Suprapubic skin (tissue), 4 donors: ENCODE measurements at places on chromosomes 3 and 15.

- DNase-seq = no peak
Observed at GRCh38 chr15:88258093-88258641, 1.6 kb upstream of the NTRK3 start.

- DNase-seq = no peak
Observed at GRCh38 chr3:62686503-62687294, 188.5 kb downstream of the CADPS start.

DNA sequence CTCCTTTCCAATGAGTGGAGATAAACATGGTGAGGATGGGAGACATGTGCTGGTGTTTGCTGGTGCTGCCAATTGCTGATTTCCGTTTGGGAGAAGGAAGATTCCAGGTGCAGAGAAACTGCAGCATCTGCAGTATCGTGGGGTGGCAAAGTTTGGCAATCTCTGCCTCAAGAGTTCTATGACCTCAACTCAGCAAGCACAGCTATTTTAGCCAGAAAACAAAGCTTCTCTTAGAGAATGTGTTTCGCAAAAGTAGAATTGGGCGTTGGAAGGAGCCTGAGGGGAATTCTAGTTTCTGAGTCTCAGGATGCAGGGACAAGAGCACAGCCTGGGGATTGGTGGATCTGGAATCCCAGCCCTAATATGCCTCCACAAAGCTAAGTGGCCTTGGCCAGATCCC is 18.2 kb upstream of the SHC4 start:
- DNase-seq = no peak

- no peak for DNase-seq
Observed at GRCh38 chr3:161273589-161274218, 52.6 kb downstream of the NMD3 start.

- no peak for DNase-seq
Observed at GRCh38 chr3:10122724-10123123, 7.2 kb downstream of the BRK1 start.

DNA sequence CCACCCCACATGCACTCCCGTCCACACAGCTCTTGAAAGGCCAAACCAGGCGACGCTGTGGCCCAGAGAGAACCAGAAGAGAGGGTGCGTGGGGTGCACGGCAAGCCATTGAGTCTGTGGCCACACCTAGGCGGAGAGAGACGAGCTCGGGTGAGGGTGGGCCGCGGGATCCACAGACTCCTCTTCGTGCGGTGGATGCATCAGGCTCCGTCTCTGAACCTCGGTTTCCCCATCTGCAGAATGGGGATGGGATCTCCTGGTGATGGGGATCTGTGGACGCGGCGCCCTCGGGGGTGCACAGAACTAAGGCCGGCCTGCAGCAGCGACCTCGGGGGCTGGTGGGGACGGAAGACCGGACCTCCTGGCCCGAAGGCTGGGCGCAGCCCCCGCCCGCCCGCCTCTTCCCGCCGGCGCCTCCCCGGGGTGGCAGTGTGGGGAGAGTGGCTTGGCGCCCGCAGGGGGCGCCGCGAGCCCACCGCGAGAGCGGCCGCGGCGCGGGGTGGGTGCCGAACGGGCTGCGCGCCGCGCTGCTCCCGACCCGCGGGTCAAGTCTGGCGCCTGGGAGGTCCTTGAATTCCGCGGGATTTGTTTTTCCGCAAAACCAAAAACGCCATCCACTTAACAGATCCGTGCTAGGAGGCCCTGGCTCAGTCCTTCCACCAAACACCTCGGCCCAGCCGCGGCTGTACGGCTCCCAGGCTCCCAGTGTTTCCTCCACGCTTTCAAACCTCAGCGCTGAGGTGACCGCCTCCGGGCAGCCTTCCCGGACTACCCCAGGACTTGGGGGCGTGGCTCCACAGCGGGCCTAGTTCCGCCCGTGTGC is 13.2 kb upstream of the ADPGK start:
- peak; percentile 71 for DNase-seq

DNA sequence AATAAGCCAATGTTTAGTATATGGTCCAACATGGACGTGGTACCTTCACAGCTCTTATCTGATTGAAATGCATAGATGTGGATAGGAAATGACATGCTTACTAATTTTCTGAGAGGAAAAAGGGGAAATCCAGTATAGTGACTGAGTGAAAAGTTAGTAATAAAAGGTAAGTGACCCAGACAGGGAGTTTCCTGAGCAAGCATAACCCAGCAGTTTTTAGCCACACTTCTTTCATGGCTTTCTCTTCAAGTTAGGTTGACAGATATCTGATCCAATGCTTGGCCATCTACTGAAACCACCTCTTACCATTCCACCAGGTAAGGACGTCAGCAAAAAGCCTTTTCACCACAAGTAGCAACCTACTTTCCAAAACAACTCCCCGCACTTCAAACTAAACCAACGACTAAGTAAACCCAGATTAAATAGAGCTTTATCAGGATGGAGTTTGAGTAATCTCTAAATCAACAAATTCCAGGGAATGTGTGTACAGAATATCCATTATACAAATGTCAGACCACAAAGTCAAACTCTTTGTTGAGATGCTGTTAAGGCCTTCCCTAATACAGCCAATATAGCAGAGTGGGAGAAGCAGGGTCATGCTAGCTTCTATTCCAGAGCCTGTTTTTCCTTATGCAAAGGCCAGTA is 329.7 kb downstream of the RORA start:
- no peak for DNase-seq

GRCh38 chr15:52252781-52253180 is 42.8 kb downstream of the MYO5C start:
- DNase-seq = no peak

DNA sequence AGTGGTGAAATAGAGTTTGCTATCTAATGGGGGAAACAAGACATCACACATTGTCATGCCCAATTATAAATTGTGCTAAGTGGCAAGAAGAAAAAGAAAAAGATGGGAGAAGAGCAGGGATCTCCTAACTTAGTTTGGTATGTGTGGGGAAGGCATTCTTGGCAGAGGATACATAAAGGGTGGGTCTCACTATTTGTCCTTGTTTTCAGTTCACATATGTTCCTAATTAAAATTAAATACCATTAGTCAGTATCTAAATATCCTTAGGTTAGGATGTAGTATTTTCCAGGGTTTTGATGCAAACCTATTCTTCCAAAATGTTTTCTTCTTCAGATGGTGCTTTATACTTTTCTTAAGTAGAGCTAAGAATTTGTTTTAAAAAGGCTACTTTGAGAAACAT is 173.7 kb downstream of the B3GALNT1 start:
- no peak for DNase-seq

DNA sequence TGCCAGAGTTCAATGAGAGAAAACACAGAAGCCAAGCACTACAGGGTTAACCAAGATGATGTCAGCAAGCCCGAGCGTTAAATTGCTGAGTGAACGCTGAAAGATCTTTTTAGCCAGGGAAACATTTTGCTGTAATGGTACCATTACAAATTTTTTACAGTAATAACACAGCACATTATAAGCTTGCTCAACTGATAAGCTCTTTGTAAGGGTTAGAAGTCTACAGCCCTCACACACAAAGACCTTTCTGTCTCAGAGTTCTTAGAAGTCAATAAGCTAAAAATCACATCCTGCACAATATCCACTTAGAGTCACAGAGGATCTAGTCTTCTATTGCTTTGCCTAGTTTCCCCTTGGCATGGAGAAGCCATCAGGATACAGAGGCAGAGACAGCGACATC is 29.9 kb downstream of the CHSY1 start:
- DNase-seq = no peak

GRCh38 chr3:27138005-27138404 is 231.2 kb downstream of the NEK10 start:
- no peak for DNase-seq

GRCh38 chr3:67362686-67363085 is 291.7 kb downstream of the SUCLG2 start:
- DNase-seq = no peak

- no peak for DNase-seq
Observed at GRCh38 chr15:92620991-92621390, 34.6 kb downstream of the FAM174B start.

DNA sequence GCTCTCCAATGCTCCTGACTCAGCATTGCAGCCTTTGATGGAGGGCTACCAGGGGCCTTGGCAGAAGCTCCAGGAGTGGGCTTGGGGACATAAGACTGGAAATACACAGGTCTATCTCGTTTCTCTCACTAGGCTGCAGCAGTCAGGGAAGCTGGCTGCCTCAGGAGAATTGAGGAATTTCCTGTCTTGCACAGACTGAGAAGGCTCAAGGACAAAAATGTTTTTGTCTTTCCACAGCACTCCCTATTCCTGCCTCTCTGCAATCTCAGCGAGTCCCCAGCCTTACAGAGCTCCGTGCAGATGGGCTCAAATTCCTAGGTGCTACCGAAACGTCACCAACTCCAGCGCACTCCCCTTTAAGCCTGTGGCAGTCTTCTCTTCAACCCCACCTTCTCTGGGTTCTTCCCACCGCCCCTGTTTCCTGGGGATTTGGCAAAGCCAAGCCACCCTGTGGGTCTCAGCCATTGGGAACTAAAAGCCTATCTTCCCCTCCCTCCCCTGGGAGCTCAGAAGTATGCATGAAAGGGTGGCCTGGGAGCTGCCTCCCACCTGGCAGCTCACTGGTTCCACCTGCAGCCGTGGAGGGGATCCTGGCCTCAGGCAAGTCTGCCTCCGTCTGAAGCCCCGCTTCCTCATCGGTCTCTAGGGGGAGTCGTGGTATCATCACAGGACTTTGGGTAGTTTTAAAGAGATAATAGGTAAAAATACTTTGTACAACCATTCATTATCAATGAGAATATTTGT is 322.6 kb upstream of the FRG2C start:
- DNase-seq = no peak

GRCh38 chr15:33016405-33017024 is 178.0 kb downstream of the FMN1 start:
- DNase-seq = no peak

GRCh38 chr15:29162411-29162810 is 107.2 kb downstream of the NSMCE3 start:
- no peak for DNase-seq

GRCh38 chr3:182793663-182794454 is 555 bp downstream of the ATP11B start:
- no peak for DNase-seq

DNA sequence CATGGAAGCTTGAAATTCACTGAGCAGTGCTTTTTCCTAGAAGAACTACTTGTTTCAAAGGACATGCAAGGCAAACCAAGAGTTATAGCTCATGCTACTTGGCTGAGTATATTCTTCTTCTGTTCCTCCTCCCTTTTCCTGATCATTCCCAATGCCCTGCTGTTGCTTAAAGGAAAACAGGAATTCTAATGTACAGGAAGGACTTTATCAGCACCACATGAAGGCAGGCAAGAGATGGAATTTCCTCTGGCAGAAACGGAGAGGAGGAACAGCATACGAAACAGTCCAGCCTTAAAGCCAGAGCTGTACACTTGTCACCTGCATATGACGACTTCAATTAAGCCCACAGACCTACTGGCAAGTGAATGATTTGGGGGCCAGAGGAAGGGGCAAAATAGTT is 15.7 kb downstream of the MEIS2 start:
- no peak for DNase-seq

DNA sequence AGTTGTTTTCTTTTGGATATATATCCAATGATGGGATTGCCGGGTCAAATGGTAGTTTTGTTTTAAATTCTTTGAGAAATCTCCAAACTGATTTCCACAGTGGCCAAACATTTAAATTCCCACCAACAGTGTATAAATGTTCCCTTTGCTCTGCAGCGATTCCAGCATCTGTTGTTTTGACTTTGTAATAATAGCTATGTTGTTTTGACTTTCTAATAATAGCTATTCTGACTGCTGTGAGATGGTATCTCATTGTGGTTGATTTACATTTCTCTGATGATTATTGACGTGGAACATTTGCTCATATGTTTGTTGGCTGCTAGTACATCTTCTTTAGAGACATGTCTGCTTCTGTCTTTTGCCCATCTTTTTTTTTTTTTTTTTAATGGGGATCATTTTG is 332.2 kb upstream of the GBE1 start:
- no peak for DNase-seq

- peak; percentile 27 for DNase-seq
Observed at GRCh38 chr3:14512281-14512941, 27.7 kb downstream of the GRIP2 start.

GRCh38 chr3:3801494-3801841 is 2.2 kb downstream of the LRRN1 start:
- no peak for DNase-seq

DNA sequence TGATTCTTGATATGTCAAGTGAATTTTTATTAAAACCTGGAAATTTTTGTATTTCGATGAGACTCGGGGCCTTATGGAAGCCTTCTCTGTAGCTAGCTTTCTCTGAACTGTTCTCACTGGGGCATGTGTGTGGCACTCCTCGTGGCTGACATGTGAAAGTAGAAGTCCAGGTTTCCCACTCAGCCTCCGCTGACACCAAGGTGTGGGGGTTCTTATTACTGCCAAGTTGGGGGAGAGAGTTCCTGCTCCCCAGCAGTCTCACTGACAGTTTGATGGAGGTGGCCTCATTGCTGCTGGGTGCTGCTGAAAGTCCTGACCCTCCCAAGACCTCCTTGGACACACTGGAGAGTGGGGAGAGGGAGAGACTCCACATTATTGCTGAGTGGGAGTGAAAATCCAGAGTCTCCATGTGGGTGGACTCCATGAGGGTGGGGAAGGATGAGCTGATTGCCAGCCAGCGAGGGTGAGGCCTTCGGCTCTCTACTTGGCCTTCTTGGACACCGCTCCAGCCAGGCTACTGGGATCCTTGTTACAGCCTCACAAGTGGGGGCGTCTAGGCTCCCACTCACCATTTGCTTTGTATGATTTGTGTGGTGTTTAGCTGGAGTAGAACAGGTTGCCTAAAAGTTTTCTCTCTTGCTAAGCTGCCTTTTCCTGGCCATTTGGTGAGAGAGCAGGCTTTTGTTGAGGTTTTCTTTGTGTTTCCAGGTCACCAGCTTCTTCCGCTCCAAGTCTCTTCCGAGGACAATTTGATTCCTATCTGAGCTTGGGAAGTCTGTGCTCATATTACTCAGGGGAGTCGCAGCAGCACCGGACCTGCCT is 64.1 kb downstream of the LSM3 start:
- no peak for DNase-seq

GRCh38 chr3:189909573-189909972 is 211.1 kb downstream of the P3H2 start:
- DNase-seq = no peak

DNA sequence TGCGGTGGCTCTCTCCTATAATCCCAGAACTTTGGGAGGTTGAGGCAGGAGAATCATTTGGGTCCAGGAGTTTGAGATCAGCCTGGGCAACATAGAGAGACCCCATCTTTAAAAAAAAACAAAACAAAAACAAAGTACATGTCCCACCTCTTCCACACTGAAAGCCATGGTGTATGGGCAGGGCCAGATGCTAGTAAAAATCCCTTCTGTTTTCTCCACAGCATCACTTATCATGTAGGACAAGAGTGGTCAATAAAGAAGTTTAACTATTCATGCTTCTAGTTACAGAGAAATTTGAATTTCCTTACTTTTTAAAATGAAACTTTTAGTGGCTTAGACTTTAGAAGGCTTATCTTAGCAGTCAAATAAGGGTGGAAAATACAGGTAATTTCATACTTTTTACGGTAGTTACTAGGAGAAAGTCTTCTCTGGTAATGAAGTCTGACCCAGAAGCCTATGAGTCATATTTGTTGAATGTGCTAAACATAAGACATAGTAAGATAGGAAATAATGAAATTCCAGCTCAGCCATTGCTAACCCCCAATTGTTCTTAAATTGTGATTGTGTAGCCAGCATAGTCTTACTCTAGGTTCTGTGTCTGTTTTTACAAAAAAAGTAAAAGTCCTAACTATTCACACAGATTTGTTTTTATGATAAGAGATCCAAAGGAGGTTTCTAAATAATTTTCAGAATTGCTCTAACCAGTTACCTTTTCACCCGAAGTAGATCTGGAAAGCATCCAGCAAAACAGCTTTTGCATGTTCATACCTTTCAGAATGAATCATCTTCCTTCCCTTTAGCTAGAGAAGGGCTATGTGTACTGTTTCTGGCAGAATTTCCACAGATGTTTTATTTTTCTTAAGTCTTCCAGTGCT is 16.4 kb upstream of the ZNF609 start:
- no peak for DNase-seq

GRCh38 chr3:89049119-89049518 is 58.3 kb upstream of the EPHA3 start:
- no peak for DNase-seq
